ENCODE measurements at places on chromosomes 11 and 22.

GRCh38 chr11:2825889-2826678 lies 59.5 kb downstream of the CDKN1C start:
- DNase-seq, result no peak

DNA sequence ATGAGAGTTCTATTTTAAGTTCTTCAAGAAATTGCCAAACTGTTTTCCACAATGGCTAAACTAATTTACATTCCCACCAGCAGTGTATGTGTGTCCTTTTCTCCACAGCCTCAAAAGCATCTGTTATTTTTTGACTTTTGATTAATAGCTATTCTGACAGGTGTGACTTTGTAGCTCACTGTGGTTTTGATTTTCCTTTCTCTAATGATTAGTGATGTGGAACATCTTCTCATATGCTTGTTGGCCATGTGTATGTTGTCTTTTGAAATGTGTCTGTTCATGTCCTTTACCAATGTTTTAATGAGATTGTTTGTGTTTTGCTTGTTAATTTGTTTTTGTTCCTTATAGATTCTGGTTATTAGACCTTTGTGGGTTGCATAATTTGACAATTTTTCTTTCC lies 18.0 kb upstream of the RAB38 start:
- DNase-seq, result no peak

DNA sequence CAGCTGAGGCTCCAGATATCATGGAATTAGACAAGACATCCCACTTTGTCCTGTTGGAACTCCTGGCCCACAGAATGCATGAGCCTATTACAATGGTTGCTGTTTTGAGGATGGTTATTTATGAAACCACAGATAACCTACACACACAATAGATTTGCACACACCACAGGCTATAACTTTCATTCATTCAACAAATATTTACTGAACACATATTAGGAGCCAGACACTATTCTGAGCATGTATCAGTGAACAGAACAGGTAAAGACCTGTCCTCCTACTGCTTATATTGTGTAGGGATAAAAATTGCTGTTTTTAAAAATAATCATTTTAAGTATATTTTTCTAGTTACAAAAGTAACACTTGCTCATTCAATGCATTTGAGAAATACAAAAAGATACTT lies 13.4 kb upstream of the LDLRAD3 start:
- DNase-seq, result no peak

DNA sequence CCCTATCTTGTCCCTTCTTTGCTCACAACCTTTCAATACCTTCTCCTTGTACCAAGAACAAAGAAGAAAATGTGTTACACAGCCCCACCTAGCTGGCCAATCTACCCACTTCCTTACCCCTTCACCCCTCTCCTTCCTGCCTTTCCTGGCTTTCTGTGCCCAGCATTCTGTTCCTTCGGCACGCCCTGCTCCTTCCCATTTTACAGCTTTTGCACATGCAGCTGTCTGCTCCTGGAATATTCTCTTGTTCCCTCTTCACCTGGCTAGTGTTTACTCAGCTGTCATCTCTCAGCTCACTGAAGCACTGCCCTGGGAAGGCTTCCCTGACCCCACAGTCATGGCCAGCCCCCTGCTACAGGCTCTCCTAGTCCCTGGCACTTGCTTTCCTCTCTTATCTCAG lies 30.7 kb downstream of the SERPINH1 start:
- no peak for DNase-seq

DNA sequence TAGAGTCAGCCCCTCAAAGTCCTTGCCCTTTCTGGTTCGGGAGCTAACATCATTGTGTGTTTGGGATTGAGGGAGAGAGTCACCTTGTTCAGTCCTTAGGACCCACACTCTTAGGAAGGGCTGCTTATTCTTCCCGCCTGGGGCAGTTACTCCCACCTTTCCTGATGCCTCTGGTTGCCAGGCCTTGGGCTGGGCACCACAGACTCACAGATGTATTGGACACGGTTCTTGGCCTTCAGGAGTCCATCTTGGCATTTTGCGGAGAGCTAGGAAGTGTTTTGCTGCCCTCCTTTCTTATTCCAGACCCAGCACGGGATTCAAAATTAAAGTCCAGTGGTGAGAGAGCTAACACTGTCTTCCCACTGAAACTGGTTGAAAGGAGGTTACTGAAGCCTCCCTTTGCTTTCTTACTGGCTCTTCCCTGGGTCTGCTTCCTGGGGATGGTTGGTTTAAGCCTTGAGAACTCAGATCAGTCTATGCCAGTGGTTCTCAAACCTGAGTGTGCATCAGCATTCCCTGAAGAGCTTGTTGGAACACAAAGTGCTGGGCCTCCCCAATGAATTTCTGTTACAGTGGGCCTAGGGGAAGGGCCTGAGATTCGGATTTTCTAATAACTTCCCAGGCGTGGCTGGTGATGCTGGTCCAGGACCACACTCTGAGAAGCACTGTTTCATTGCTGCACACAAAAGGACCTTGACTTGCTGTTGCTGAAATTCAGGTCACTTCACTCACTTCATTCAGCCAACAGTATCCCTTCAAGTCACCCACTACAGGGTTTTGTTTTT lies 1.4 kb downstream of the OSBP2 start:
- DNase-seq, result no peak

DNA sequence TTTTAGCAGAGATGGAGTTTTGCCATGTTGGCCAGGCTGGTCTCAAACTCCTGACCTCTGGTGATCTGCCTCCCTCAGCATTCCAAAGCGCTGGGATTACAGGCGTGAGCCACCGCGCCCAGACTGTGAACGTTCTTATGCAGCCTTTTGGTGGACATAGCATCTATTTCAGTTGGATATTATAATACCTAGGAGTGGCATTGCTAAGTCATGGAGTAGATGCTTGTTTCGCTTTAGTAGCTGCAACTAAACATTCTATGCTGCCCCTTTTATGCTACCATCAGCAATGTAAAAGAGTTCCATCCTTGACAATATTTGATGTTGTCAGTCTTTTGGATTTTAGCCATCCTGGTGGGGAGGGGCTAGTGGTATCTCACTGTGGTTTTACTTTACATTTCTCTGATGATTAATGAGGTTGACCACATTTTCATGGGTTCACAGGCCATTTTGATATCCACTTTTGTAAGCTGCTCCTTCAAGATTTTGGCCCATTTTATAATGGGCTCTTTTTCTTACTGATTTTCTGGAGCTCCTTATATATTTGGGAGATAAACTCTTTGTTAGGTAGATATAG lies 16.5 kb upstream of the APOBEC3A start:
- DNase-seq, result no peak
